ENCODE measurements at places on chromosomes 1 and 21.

- DNase-seq, result peak; percentile 92
Observed at GRCh38 chr1:111203681-111204200, 3.3 kb upstream of the DENND2D start.

GRCh38 chr1:24745711-24746413 is 615 bp downstream of the CLIC4 start:
- peak; percentile 31 for DNase-seq

DNA sequence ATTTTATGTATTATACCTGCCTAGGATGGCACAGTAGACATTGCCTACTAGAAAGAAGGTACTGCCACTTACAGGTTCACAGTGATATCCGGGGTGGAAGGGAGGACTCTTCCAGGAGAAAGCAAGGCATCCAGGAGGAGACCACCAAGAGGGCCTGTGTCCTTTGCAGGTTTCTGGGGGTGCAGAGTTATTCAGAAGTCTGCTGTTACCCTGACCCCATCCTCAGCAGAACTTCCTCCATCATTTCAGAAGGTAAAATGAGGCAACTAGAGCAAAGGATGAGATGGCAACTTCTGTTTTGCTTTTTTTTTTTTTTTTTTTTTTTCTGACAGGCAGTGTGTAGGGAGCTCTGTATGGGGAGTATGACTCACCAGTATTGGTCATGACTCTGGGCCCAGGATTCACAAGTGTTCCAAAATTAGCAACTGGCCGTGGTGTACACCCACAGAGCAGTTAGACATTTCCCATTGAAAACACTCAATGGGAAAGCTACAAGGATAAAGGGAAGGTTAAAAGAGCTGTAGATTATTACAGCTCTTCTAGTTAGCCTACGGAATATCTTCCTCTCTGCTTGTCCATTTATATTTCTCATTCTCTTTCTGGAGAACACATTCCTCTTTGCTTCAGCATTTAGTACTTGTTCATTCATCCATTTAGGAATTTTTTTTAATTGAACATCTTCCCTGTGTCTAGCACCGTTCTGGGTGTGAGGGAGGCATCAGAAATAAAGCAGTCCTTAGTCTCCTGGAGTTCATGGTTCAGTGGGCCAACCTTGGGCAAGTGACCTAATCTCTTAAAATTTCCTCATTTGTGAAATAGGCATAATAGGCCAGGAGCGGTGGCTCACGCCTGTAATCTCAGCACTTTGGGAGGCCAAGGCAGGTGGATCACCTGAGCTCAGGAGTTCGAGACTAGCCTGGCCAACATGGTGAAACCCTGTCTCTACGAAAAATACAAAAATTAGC is 50.5 kb upstream of the PPP2R5A start:
- no peak for DNase-seq

DNA sequence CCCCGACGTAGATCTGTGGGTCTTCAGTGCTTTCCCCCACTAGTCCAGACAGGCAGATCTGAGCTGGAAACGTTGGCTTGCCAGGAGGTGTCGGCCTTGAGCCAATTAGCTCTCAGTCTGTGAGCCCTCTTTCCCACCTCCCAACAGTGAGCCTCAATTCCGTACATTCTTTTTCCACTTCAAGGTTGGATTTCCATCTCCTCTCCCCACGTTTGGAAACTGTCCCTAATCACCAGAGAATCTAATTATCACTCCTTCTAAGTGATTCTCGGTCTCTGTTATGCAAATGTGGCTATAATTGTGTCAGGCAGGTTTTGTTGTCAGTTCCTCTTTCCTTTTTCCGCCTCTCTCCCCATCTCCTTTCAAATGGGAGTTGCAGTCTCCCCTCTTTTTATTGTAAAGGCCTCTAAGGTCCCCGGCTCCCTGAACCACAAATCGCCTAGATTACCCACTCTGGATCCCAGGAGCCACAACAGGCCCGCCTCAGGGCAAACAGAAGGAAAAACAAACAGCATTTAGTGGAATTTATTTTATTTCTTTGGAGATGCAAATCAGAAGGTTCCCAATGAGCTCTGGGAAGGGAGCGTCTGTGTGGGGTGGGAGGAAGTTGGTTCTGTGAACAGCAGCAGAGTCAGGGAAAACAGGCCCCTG is 29.4 kb upstream of the LRRN2 start:
- DNase-seq, result no peak

- no peak for DNase-seq
Observed at GRCh38 chr1:75134647-75135572, 722 bp downstream of the LHX8 start.

DNA sequence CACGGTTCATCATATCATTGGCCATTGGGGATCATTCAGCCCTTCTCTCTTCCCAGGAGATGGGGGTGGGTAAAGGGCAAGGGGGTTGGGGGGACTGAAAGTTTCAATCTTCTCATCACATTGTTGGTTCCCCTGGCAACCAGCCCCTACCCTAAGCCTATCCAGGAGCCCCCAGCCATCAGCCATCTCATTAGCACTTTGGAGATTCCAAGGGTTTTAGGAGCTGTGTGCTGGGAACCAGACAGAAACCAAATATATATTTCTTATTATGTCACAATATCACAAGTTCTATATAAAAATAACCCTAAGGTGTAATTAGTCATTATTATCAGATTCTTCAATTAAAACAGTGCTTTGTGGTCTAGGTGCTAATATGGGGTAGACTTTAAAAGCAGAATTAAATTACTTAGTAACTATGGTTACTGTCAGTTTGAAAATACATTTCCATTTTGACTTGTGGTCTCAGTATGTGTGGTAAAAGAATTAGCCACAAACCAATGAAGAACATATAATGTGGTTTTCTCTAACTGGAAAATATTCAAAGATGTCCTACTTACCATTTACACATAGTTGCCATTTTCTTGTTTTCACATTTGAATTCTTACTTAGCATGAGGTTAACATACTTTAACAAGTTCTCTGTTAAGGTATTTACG is 28.1 kb downstream of the IL23R start:
- DNase-seq, result no peak

GRCh38 chr1:204321665-204322064 is 38.1 kb downstream of the PLEKHA6 start:
- DNase-seq, result no peak

DNA sequence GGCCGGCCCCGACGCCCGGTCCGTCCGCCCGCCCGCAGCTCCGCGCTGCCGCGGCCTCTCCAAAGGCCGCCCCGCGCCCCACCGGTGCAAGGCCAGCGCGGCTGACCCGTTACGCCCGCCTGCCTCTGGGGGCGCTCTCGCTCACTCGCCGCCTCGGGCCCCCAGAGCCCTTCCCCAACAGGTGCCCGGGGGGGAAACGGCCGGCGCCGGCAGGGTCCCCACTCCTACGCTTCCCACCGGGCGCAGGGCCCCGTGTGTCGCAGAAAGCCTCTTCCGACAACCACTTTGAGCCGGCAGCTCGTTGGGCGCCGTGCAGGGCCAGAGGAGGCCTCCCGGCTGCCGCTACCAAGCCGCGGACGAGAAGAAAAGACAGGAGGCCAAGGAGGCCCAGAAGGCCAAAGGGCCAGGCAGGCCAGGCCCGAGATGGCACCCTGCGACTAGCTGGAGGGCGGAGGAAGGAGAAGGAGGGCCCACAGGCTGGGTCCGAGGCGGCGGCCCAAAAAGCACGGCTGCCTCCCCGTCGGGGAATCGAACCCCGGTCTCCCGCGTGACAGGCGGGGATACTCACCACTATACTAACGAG is 64.9 kb upstream of the FCGR2A start:
- peak; percentile 59 for DNase-seq

GRCh38 chr21:31222142-31222541 is 121.9 kb downstream of the TIAM1 start:
- no peak for DNase-seq

GRCh38 chr1:241138248-241138647 is 218.8 kb downstream of the RGS7 start:
- no peak for DNase-seq

DNA sequence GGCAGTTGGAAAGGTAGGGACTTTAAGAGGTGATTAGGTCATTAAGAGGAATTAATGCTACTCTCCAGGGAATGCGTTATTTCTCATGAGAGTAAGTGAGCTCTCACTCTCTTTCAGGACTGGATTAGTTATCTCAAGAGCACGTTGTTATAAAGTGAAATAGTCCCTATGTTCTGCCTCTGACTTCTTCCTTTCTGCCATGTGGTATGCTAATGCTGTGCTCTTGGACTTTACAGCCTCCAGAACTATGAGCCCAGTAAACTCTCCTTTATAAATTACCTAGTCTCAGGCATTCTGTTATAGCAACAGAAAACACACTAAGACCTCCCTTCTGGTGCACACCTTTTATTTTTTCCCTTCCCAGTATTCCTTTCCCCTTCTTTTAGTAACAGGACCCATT is 187.8 kb downstream of the NR5A2 start:
- no peak for DNase-seq

DNA sequence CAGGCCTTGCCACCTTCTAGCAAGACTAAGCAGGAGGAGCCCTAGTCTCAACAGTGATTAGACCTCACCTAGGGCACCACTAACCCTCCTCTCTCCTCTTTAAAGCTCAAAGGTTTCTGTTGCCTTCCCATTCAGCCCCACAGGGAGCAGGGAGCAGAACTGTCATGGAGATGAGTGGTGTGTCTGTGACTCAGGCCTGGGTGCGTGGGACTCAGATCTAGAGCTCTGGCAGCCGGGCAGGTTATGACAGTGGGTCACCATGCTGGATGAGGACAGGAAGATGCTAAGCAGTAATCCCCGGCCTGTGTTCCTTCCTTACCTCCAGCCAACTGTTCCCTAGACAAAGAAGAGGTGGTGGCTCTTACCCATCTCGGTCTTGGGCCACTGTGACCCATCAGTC is 60.1 kb upstream of the COA6 start:
- DNase-seq, result no peak

GRCh38 chr1:57214951-57215575 is 208.8 kb downstream of the DAB1 start:
- no peak for DNase-seq

DNA sequence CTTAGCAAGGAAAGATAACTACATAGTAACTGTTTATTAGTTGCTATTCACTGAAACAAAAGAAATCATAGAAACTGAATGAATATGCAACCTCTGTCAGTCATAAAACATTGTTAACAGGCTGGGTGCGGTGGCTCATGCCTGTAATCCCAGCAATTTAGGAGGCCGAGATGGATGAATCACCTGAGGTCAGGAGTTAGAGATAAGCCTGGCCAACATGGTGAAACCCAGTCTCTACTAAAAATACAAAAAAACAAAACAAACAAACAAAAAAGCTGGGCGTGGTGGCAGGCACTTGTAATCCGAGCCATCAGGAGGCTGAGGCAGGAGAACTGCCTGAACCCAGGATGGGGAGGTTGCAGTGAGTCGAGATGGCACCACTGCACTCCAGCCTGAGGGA is 44.1 kb downstream of the CRB1 start:
- no peak for DNase-seq

- DNase-seq, result no peak
Observed at GRCh38 chr1:115188680-115189395, 99.5 kb upstream of the TSPAN2 start.

- DNase-seq, result no peak
Observed at GRCh38 chr1:8364528-8365442, 46.9 kb downstream of the SLC45A1 start.

DNA sequence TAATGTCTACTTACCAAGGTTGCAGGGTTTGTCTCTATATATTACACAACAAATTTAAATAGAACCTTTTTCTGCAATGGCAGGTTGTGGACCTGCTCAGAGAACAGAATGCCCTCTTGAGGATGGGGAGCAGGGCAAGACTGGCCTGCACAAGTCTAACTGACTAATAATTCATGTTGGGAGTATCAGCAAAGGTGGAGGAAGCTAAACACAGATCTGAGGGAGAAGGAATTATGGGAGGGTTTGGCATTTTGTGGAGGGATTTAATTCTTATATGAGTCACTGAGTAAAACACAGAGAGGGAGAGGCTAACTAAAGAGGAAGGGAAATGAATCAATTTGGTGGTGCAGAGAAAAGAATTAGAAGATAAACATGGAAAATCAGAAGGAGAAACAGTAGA is 40.0 kb downstream of the CLDN17 start:
- no peak for DNase-seq

- DNase-seq, result peak; percentile 32
Observed at GRCh38 chr1:204563307-204563706, 47.1 kb downstream of the MDM4 start.

- no peak for DNase-seq
Observed at GRCh38 chr1:16146279-16147155, 9.4 kb downstream of the EPHA2 start.

- DNase-seq, result no peak
Observed at GRCh38 chr1:29525941-29526340, 289.6 kb downstream of the PTPRU start.

- no peak for DNase-seq
Observed at GRCh38 chr1:3717041-3717714, 35.1 kb upstream of the CCDC27 start.

DNA sequence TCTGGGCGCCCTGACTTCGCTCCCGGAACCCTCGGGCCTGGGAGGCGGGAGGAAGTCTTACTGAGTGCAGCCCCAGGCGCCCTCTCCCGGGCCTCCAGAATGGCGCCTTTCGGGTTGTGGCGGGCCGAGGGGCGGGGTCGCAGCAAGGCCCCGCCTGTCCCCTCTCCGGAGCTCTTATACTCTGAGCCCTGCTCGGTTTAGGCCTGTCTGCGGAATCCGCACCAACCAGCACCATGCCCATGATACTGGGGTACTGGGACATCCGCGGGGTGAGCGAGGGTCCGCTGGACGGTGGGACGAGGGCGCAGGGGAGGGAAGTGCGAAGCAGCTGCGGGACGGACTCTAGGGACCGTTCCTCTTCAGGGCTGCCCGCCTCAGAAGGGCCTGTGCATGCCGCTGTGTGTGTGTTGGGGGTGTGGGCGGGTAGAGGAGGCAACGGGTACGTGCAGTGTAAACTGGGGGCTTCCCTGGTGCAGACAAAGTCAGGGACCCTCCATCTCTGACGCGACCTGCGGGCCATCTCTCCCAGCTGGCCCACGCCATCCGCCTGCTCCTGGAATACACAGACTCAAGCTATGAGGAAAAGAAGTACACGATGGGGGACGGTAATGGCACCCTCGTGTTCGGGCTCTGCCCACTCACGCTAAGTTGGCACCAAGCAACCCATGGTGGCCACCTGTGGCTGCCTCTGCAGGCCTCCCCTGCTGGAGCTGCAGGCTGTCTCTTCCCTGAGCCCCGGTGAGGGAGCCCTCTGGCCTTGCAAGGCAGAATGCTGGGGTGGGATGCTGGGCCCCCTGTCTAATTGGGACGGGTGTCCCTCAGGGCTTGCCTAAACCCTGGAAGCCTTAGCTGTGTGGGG is at the start of gene GSTM1:
Gene GSTM1, plus strand, starts transcription at position 177 of the 859 bp plus-strand sequence. Its CDS starts 57 bp downstream, at position 234.
- peak; percentile 89 for DNase-seq

GRCh38 chr1:201925301-201925567 is 21.1 kb downstream of the LMOD1 start:
- DNase-seq, result no peak

- no peak for DNase-seq
Observed at GRCh38 chr1:145983206-145983675, 13.1 kb downstream of the TXNIP start.

- DNase-seq, result no peak
Observed at GRCh38 chr21:25506887-25507286, 100.4 kb downstream of the MRPL39 start.

DNA sequence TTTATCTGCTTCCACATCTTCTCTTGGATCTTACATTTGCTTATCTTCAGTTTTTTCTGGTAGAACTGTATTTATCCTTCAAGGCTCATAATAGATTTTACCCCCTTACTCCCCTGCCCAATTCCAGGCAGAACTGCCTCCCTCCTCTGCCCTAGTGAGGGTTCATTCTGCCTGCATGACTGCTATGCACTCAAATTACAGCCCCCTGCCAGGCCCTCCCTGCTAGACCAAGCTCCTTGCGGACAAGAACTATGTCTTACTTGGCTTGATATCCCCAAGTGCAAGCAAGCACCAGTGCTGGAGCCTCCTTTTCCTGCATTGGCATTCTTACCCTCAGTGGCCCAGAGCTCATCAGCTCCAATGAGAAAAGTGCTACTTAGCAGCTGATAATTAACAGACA is 18.1 kb downstream of the MAPKAPK2 start:
- DNase-seq, result no peak

Measured in activated CD4-positive, alpha-beta T cell treated with anti-CD3 and anti-CD28 coated beads, Interleukin-2, amount 10 ng/mL, durations not matched to agents 7 days and 5 days (primary cell).